ENCODE measurements at places on chromosomes 1 and 21.

DNA sequence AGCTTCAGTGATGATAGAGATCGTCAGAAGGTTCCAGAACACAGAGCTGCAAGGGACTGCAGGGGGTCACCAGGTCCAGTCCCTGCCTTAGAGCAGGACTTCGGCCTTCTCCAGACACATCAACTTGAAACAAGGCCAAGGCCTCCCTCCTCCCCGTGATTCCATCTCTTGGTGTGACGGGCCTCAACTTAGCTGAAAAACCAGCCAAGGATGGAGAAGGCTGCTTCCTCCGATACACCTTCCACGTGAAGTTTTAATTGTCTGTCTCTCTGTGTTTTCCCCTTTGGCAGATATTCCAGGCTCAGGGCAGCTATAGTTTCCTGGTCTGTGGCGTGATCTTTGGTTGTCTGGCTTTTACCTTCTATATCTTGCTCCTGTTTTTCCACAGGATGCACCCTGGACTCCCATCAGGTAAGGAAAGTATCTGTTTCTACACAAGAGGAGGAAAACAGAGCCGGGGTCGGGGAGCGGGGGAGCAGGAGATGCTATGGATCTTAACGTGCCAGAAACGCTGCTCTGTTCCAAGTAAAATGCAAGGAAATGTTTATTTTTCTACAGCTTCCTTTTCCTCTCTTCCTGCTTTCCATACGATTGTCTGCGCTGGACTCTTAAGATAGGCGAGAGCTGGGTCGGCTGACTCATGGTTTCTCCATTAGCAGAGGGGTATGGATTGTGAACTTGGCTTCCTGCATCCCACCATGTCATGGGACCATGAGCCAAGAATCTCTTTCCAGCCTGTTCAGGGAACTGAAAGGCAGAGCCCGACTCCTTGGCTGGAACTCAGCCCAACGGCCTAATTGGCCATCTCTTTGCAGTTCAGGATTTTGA, 32.8 kb downstream of the ELK4 start:
- DNase-seq = no peak

- no peak for DNase-seq
Observed at GRCh38 chr1:79322511-79323027, 316.0 kb upstream of the ADGRL4 start.

DNA sequence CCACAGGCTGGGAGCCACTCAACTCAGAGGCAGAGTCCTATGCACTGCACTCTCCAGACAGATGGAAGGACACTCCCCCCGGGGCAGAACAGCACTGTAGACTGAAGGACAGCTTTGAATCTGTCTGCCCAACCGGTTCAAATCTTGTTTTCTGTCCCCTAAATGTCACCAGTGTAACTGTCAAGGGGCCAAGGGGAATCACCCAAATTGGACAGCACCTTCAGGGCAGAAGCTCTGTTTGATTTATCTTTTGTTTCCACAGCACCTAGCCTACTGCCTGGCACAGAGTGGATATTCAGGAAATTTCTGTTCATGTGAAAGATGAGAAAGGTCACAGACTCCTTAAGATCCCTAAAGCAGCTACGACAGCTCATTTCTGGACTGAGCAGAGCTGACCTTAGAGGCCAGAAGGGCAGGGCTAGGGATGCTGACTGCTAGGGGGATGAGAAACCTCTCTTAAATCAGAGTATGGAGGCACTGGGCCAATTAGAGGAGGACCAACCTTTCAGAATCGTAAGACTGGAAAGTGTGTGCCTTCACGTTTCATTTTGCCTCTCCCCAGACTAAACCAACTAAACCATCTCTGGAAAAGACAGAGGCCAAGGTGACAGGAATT, 41.0 kb downstream of the ITPKB start:
- no peak for DNase-seq

DNA sequence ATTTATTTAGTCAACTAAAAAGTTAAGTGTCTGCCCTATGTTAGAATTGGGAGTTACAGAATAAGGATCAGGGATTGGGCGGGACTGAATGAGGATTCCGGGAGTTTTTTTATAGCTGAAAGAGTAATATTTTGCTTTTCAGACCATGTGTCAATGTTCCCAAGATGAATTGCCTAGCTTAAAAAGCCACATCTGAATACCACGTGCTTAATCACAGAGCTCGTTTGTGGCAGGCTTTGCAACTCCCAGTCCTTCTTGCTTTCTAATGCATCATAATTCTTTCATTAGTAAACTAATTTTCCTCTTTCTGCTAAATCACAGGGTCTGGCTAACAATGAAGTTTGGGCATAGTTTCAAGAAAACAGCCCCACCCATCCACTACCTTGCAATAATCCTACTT, 4.2 kb upstream of the BCL10 start:
- DNase-seq = no peak

- DNase-seq = no peak
Observed at GRCh38 chr1:12580054-12580887, 37.7 kb downstream of the DHRS3 start.

GRCh38 chr1:47184822-47185677, 4.8 kb downstream of the PDZK1IP1 start:
- DNase-seq = no peak

DNA sequence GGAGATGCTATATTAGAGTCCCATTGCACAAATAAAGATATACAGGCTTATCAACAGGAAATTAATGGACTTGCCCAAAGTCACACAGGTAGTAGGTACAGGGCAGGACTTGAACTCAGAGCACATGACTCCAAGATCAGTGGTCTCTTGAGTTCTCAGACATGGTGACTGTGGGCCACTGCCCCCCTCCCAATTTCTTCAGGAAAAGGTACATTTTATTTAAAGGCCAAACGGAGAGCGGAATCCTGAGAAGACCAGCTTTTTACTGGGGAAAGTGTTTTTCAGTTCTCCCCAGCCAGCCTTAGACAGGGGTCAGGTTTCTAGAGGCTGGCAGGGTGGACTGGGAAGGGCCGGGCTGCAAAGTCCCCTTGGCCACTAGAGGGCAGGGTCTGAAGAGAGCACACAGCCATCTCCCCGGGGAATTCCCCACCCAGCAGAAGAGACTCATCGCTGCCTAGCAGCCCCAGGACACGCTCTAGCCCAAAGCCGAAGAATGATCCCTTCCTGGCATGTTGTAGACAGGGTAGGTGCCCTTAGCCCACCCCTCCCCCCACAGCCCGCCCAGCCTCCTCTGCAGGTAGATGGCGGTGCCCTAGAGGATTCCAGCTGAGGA, 29.7 kb downstream of the ACP6 start:
- DNase-seq = peak; percentile 82

GRCh38 chr1:3692598-3692997, 40.3 kb downstream of the TP73 start:
- DNase-seq = no peak

- no peak for DNase-seq
Observed at GRCh38 chr1:14961661-14962267, 191.8 kb upstream of the TMEM51 start.

DNA sequence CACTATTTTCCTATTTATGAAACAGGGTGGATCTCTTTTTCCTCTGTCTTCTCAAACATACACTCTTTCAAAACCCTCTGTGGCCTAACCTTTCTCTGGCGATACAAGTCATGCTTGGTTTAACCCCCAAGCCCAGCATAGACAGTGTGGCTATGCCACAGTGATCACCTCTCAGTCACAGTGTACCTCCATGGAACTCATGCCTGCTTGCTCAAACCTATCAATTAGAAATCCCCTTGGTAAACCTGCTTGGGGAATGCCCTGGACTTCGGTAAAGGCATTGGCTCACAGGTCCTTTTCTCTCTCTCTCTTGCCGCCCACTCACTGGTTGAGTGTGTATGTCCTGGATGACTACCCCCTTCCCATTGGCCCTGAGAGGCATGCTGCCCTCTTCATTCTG, 147.5 kb downstream of the CYYR1 start:
- no peak for DNase-seq

DNA sequence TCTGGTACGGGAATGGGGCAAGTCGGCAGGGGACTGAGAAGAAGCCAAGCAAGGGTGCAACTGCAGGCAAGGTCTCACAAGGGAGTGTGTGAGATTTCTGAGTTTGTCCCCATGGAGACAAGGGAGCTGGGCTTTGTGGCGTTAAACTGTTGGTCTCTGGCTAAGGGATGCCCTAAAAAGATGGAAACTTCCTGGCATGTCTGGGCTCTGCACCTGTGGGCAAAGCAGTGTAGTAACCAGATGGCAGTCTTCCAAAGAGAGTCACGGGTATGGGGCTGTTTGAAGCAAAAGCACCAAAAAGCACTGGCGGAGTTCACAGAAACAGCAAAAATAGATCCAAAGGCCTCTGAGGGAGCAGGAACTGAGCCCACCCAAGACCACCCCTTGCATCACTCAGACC, 104.8 kb upstream of the SLC44A3 start:
- no peak for DNase-seq

DNA sequence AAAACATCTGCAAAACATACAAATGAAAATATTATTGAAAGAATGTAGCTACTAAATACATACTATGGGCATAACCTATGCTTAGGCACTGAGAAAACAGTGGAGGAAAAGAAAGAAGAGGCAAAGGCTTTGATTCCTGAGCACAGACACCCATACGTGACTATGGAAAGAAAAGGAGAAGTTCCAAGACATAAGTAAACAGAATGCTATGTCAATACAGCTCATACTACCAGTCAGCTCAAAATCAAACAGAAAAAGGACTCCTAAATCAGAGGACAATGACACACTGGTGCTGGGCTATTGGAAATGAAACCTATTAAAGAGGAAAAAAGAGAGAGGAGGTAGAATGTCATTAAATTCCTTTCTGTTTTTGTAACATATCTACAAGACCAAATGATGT, 225.4 kb downstream of the SMYD3 start:
- DNase-seq = no peak

GRCh38 chr1:51600529-51600928, 16.4 kb upstream of the OSBPL9 start:
- DNase-seq = no peak

GRCh38 chr1:39507230-39507928, 15.9 kb downstream of the BMP8A start:
- DNase-seq = no peak

DNA sequence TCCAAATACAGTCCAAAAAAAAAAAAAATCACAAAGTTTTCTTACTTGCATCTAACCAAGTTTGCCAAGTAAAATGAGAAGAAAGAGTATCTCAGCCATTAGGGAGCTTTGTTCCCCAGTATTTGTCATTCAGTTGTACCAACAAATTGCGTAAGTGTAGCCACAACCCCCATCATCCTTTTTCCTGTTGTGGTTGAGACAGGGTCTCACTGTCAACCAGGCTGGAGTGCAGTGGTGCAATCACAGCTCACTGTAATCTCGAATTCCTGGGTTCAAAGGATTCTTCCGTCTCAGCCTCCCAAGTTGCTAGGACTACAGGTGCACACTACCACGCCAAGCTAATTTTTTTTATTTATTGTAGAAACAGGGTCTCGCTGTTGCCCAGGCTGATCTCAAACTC, 9.5 kb downstream of the STX6 start:
- DNase-seq = no peak

DNA sequence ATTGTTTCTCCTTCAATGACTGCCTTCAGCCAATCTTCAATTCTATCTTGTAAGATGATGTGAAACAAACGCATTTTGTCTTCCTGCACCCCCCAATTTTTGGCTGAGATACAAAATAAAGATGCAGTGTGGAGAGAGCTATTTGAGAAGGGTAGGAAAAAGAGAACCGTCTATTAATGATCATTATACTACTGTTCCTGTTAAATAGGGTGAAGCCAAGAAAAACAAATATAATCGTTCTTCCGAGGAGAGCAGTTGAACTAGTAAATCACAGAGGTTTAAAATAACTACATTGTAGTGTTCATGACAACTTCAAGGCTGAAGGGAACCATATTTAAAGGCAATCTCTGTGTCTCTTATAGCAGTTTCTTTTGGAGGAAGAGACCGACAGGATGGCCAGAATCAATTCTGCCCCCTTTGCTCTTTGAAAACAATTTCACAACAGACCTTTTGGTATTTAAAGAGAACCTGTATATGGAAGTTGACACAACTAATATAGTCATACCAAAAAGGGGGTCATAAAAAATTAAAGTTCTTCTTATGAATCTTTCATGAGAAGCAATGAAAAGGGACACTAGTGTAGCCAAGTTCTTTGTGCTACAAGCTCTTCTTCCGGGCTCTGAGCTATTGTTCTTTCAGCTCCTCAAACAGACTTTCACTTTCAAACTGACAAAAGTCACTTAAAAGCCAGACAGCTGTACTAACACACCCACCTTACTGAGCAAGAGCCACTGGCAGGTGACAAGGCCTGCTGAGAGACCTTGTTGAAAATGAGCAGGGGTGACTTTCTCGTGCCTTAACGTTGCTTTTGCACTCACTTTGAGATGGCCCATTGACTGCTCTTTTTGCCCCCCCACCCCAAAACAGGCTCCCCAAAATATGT, 30.9 kb downstream of the PROX1 start:
- DNase-seq = no peak

GRCh38 chr1:162333991-162334390, 42.7 kb downstream of the SPATA46 start:
- no peak for DNase-seq

DNA sequence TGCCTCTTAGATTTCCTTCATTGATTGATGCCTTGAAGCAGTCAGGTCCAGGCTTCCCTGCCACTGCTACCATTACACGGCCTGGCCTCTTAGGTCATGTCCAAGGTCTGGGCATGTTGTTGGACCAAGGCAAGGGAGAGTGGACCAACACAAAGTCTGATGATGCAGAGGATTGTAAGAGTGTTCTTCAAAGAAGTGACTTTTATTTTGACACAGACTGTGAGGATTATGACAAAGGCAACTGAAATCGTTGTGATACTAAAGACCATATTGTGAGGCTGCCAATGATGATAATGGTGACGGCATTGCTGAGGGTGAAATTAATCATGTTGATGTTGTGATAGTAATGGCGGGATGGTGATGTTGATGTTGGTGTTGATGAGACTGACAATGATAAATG, 149.5 kb downstream of the GRIK3 start:
- DNase-seq = no peak

DNA sequence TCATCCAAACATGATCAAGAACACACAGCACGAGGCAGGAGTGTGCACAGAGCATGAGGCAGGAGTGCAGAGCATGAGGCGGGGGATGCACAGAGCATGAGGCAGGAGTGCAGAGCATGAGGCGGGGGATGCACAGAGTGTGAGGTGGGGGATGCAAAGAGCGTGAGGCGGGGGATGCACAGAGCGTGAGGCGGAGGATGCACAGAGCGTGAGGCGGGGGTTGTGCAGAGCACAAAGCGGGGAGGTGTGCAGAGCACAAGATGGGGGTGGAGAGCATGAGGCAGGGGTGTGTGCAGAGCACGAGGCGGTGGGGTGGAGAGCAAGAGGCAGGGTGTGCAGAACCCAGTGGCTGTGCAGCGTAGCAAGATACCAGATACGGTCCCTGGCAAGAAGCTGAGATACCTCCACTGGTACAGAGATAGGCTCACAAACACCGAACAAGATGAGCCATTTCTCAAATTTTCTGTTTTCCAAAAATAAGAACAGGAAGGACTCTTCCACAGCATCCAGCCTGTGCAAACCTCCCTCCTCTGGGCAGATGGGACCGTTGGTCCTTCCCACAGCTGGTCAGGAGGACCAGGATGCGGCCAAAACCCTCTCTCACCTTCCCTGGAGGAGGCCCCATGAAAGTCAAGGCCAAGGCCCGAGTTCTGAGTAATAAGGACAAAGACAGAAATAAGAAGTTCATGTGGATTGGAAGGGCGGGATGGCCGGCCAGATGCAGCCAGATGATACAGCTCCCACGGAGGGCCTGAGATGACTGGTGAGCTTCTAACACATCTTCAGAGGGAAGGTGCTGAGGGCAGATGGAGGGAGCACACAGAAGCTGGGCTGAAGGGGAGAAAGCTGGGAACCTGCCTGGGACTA, 12.0 kb downstream of the SPATC1L start:
- DNase-seq = no peak
